ENCODE measurements at places on chromosomes 13 and 19.

GRCh38 chr19:3682741-3683404 is 17.4 kb downstream of the PIP5K1C start:
- no peak for DNase-seq

GRCh38 chr13:31105020-31105795 is 56.5 kb downstream of the HSPH1 start:
- DNase-seq = no peak

- no peak for DNase-seq
Observed at GRCh38 chr13:43363156-43363953, 340.0 kb downstream of the DNAJC15 start.

DNA sequence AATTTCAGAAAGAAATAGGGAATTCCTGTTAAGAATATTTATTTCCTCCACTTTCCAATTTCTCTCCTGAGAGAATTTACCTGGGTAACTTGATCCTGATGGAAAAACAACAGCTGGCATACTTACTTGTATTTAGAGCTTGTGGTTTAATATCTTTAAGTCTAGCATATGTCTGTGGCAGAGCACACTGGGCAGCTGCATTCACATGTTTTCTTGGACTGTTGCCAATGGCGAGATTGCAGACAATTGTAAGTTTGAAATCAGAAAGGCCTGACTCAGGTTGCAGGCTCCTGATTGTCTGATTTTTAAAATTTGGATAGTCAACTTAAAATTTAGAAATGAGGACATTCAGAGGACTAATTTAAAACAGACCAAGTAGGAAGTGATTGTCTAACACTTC is 66.9 kb downstream of the NHLRC3 start:
- DNase-seq = no peak

- DNase-seq = no peak
Observed at GRCh38 chr13:44710576-44710975, 134.4 kb upstream of the TSC22D1 start.
